ENCODE measurements at places on chromosomes 6 and 20.
A peak's percentile ranks its signal among the peaks of the same experiment; 100 is the strongest.

GRCh38 chr20:23121751-23122320, 35.7 kb upstream of the CD93 start:
- DNase-seq = no peak

DNA sequence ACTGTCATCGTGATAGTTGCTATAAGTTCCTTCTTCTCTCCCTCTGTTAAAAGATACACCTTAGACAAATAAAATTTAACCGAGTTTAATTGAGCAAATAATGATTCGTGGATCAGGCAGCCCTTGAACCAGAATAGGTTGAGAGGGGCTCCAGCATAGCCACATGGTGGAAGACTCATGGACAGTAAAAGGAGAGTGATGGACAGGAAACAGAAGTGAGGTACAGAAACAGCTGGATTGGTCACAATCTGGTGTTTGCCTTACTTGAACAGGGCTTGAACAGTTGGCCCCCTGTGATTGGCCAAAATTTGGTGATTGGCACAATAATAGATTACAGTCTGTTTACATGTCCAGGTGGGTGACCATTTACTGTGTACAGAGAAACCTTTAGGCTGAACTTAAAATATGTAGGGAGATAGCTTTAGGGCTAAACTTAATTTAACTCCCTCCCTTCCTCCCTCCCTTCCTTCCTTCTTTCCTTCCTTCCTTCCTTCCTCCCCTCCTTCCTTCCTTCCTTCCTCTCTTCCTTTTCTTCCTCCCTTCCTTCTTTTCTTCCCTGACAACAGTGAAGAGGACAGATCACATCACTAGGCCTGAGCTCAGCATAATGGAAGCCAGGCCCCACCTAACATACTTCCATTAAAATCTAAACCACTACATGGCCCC, 531.8 kb upstream of the JARID2 start:
- no peak for DNase-seq

GRCh38 chr20:21303061-21303871, at the start of gene XRN2:
XRN2 (plus strand) TSS chr20:21303331; CDS start chr20:21303399, 68 bp downstream.
- peak; percentile 98 for DNase-seq

GRCh38 chr6:160955508-160956295, 35.9 kb upstream of the MAP3K4 start:
- DNase-seq = no peak

- no peak for DNase-seq
Observed at GRCh38 chr6:1285556-1285955, 26.3 kb upstream of the FOXQ1 start.

DNA sequence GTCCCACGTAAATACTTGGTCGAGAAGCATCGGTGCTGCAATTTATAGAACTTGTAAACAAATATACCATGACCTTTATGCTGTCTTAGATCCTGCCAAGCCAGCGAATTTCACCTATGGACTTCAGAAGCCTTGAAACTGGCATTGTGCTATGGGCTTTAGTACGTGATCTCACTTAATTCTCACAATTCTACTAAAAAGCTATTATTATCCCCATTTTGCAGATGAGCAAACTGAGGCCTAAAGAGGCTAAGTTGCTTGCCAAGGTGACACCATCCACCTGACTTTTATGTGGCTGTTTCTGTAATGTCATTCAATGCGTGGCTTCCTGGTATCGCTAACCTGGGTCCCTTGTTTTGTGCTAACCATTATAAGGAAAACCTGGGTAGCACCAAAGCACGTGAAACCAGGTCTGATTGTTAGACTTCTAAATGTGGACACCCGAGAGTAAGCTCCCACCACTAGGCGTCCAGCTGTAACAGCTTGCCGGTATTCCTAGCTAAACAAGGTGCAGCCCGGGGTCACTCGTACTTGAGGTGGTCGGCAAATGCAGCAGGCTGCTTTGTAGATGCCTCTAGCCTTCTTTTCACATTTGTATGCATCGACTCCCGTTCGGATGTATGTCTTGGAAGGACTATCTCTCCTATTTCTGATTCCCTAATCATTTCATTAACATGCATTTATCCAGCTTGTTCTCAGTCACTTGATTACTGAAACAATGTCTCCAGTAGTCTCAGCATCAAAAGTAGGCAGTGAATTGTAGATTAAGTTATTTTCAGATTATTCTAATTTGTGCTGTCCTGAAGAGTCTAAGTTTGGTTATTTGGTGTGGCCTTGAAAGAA, 1.1 kb downstream of the SYNJ2 start:
- no peak for DNase-seq

Measured in activated T-cell treated with anti-CD3 and anti-CD28 coated beads, Interleukin-2, amount 50 U/mL, for 24 hours (primary cell).